Endothelial cell (in vitro differentiated cells): ENCODE measurements at places on chromosomes 5 and 9.
A peak's percentile ranks its signal among the peaks of the same experiment; 100 is the strongest.

- peaks cover 18% of the 10 kb centered on the region for H3K36me3 ChIP-seq
- H3K4me3 ChIP-seq: no peak overlapping the region
- H3K4me1 ChIP-seq: peaks cover 54% of the 10 kb centered on the region
Observed at GRCh38 chr9:14251154-14252071, 62.5 kb downstream of the NFIB start.

DNA sequence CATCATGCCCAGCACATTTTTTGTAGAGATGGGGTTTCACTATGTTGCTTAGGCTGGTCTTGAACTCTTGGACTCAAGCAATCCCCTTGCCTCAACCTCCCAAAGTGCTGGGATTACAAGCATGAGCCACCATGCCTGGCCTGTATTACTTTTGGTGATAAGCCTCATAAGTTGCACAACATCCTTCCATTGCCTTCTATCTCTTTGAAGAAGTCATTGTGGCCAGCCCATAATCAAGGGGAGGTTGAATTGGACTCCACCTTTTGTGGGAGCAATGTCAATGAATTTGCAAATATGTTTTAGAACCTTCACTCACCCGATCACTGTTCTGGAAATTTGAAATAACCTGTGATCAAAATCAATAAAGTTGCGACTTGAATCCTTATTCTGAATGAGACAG, 104.3 kb upstream of the CLINT1 start:
- no peaks in the 10 kb centered on the region for H3K36me3 ChIP-seq
- no peaks in the 10 kb centered on the region for H3K4me1 ChIP-seq
- DNase-seq: no peak
- no peak overlapping the region for H3K27ac ChIP-seq

DNA sequence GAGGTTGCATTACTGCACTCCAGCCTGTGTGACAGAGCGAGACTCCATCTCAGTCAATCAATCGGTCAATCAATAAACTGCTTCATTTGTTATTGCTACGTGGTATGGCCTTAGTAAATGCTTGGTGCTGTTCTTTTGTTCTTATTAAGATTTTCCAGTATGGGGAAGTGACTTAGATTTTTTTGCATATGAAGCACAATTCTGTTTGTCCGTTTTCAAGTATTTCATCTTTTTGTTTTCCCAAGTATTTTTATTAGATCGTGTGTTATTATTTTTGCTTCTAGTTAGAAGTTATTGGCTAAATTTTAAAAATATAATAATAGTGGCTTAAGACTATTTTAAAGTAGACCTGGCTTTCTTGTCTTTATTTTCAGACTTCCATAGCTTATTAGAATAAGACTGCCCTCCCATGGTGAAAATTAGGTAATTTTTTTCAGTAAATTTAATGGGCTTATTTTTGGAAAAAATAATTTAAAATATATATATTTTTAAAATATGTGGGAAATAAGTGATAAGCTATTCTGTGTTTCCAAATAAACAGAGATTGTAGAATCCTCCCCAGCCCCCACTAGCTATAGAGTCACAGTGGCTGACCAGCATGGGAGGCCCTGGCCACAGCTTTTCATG, 14.7 kb upstream of the OMD start:
- no peak for DNase-seq
- H3K27ac ChIP-seq: no peak overlapping the region
- no peaks in the 10 kb centered on the region for H3K27me3 ChIP-seq
- no peak overlapping the region for H3K4me3 ChIP-seq

- peaks cover 11% of the 10 kb centered on the region for H3K4me1 ChIP-seq
- H3K27ac ChIP-seq: no peak overlapping the region
- H3K4me3 ChIP-seq: no peak overlapping the region
- peaks cover 17% of the 10 kb centered on the region for H3K36me3 ChIP-seq
- DNase-seq: no peak
- H3K27me3 ChIP-seq: peaks cover 6% of the 10 kb centered on the region
Observed at GRCh38 chr5:142479854-142480519, 155.2 kb upstream of the SPRY4 start.

DNA sequence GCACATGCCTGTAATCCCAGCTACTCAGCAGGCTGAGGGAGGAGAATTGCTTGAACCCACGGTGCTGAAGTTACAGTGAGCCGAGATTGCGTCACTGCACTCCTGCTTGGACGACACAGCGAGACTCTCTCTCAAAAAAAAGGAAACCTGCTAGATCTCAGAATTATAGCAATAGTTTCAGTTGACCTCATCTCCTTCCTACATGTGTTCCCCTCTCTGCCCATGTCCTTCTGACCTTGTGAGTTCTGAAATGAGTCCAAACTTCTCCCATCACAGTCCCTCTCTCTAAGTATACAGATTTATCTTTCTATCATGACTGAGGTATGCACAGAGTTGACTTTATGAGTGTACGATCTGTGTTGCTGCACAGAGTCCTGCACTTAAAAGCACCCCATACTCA, 44.6 kb upstream of the SHOC1 start:
- H3K4me3 ChIP-seq: no peak overlapping the region
- no peak for DNase-seq
- peaks cover 19% of the 10 kb centered on the region for H3K4me1 ChIP-seq
- H3K27ac ChIP-seq: no peak overlapping the region

DNA sequence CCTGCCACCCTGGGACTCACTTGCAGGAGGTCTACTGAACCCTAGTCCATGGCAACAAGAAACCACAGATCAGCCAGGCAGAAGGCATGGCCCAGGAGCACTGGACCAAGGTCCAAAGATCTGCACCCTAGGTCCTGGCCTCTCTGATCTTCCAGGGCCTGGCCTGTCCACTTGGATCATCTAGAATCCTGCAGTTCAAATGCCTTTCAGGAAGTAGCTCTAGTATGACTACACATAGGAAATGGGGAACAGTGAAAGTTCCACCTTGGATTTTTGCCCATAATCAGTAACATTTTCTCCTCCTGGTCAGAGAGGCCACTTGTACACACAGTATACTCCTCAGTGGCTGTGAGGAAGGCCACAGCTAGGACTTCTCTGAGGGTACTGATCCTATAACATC, 11.5 kb downstream of the ANXA6 start:
- H3K27me3 ChIP-seq: peaks cover 10% of the 10 kb centered on the region
- no peak for DNase-seq
- H3K4me3 ChIP-seq: peak overlapping the region; percentile 43

DNA sequence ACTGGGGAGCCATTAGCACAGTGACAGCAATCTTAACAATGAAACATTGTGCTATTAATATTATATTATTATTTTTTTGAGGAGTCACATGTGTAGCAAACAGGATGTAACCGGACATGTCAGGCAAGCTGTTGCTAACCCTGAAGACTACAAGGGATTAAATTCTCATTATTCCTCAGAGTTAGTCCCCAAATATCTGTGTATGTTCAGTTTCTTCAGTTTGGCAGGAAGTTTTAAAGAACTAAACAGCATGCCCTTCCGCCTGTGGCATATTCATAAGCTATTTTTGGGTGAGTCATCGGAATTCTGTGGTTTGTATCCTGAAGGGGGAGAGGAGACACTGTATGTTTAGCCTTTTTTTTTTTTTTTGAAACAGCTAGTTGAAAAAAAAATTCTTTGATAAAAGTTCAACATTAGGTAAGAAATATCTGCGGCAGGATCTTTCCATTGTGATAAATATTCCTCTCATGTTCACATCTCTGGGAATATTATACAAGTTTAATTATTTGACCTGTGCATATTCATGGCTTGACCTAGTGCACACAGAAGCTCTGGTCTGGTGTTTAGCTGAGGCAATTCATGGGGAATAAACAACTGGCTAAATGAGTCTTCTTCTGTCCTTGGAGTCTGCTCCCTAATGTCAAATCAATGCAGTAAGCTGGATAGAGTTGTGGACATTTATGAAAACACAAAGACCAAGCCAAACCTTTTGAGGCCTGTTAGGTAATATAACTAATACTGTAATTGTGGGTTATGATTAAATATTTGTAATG, 202.7 kb upstream of the CDKN2B start:
- H3K36me3 ChIP-seq: no peaks in the 10 kb centered on the region
- no peaks in the 10 kb centered on the region for H3K27me3 ChIP-seq

DNA sequence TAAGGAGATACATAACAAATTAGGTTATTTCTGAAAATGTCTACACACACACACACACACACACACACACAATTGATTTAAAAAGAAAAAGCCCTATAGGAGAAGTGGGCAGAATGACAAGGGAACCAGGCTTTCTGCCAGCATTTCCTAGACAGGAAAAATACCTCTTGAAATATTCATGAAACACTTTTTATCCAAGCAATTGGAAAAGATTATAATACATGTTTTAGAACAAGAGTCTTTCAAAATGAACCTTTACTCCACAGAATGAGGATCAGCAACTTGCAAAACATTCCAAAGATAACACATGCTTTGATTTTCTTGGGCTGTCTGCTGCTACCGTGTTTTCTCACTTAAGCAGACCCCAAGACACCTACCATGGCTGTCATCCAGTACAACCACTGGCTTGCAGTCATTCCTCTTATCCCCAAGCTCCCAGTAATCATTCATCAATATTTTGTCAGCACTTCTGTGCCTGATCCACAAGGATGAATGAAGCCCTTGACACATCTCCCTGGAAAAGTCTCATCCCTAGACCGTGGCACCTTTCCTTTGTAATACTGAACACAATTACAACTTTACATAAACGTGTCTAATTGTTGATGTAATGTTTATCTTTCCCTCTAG, 717.1 kb upstream of the ZNF608 start:
- DNase-seq: no peak
- H3K36me3 ChIP-seq: no peaks in the 10 kb centered on the region
- no peaks in the 10 kb centered on the region for H3K27me3 ChIP-seq
- no peak overlapping the region for H3K27ac ChIP-seq
- no peak overlapping the region for H3K4me3 ChIP-seq

DNA sequence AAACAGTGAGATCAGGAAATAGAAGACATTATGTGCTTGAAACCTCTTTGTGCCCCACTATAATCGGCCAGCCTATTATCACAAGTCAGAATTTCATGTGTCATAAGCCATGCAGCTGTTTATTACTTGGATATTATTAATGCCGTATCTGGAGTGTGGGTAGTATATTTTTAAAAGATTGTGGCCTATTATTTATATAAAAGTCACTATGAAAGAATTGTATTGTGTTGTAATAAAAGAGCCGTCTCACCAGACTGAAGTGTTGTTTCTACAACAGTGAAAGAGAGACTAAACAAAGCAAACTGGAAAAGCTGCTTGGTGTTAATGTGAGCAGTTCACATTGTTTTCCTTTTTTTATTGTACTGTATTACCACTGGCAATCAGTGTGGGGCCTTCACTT, 449.1 kb downstream of the PSAT1 start:
- H3K27me3 ChIP-seq: no peaks in the 10 kb centered on the region
- no peak for DNase-seq
- H3K27ac ChIP-seq: no peak overlapping the region
- no peak overlapping the region for H3K4me3 ChIP-seq
- H3K36me3 ChIP-seq: no peaks in the 10 kb centered on the region

DNA sequence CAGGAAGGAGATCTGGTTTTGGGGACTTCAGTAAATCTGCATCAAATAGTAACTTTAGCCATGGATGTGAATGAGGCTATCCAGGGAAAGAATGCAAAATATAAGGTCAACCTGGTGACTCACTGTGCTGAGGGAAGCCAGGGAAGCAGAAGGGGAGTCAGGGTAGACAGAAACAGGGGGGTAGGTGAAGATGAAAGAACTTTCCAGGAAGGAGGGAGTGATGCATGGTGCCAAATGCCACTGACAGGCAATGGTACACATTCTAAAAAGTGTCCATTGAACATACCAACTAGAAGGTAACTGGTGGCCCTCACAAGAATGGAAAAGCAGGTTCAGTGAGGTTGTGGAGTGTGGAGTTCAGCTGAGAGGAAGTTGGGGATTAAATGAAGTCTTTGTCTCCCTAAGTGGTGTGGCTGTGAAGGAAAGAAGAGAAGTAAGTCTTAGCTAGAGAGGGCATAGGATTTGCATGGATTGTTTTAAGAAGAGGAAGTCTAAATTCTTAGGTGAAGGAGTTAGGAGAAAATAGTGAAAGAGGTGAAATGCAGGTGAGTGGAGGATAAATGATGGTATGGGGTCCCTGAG, 35.5 kb downstream of the PALM2AKAP2 start:
- H3K36me3 ChIP-seq: no peaks in the 10 kb centered on the region
- no peak overlapping the region for H3K27ac ChIP-seq
- DNase-seq: no peak
- H3K4me1 ChIP-seq: no peaks in the 10 kb centered on the region
- H3K27me3 ChIP-seq: peaks cover 2% of the 10 kb centered on the region

GRCh38 chr9:79489261-79490000, 82.3 kb upstream of the TLE4 start:
- H3K4me1 ChIP-seq: peaks cover 10% of the 10 kb centered on the region
- no peak overlapping the region for H3K27ac ChIP-seq
- no peak overlapping the region for H3K4me3 ChIP-seq
- H3K27me3 ChIP-seq: no peaks in the 10 kb centered on the region
- no peak for DNase-seq

GRCh38 chr9:136002881-136003280, 41.7 kb upstream of the UBAC1 start:
- H3K27me3 ChIP-seq: peaks cover 4% of the 10 kb centered on the region
- no peak overlapping the region for H3K27ac ChIP-seq
- H3K4me1 ChIP-seq: peaks cover 14% of the 10 kb centered on the region
- DNase-seq: no peak

DNA sequence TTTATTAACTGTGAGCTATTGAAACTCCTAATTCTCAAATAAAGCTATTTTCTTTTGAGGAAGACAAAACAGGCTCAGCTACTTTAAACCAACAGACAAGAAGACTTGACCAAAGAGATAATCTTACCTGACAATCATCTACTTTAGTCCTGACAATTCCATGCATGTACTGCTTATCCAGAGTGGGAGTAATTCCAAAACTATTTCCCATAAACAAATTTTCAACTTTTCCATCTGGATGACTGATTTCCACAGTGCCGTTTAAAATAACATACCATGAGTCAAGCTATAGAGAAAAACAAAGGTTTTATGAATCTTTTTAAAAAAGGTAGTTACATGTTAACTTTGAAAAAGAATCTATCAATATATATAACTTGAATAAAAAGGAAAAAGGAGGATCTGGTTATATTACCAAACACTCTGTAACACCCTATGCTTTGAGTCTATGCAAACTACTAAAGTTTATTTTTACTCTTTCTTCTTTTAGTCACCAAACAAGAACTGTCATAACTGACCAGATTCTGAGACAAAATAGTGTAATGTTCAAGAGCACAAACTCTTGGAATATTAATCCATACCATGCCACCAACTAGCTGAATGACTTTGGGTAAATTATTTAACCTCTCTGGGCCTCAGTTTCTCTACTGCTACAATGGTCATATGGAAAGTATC, 129.7 kb downstream of the RAPGEF6 start:
- H3K27me3 ChIP-seq: no peaks in the 10 kb centered on the region
- DNase-seq: no peak
- H3K36me3 ChIP-seq: no peaks in the 10 kb centered on the region
- no peak overlapping the region for H3K27ac ChIP-seq
- no peaks in the 10 kb centered on the region for H3K4me1 ChIP-seq
- no peak overlapping the region for H3K4me3 ChIP-seq

- peaks cover 2% of the 10 kb centered on the region for H3K27me3 ChIP-seq
- H3K36me3 ChIP-seq: no peaks in the 10 kb centered on the region
- DNase-seq: no peak
- H3K4me1 ChIP-seq: no peaks in the 10 kb centered on the region
Observed at GRCh38 chr9:75019654-75020053, 8.4 kb downstream of the CARNMT1 start.

GRCh38 chr5:104347119-104347708, 784.6 kb upstream of the NUDT12 start:
- no peak overlapping the region for H3K4me3 ChIP-seq
- no peaks in the 10 kb centered on the region for H3K4me1 ChIP-seq
- no peak overlapping the region for H3K27ac ChIP-seq
- H3K27me3 ChIP-seq: no peaks in the 10 kb centered on the region

GRCh38 chr9:89021154-89021803, 30.0 kb downstream of the S1PR3 start:
- H3K27ac ChIP-seq: no peak overlapping the region
- H3K4me1 ChIP-seq: peaks cover 11% of the 10 kb centered on the region
- H3K27me3 ChIP-seq: peaks cover 1% of the 10 kb centered on the region
